KG1 (cell line): ENCODE measurements at places on chromosomes 4 and X.

GRCh38 chr4:149752729-149753128 is 62.9 kb downstream of the IQCM start:
- DNase-seq: no peak

- DNase-seq: no peak
Measured at GRCh38 chrX:150254909-150255308, 108.2 kb upstream of the MAMLD1 start.

- DNase-seq: no peak
Measured at GRCh38 chrX:147699061-147699460, 212.7 kb upstream of the FMR1 start.

- no peak for DNase-seq
Measured at GRCh38 chr4:36280555-36280954, 861 bp upstream of the DTHD1 start.

DNA sequence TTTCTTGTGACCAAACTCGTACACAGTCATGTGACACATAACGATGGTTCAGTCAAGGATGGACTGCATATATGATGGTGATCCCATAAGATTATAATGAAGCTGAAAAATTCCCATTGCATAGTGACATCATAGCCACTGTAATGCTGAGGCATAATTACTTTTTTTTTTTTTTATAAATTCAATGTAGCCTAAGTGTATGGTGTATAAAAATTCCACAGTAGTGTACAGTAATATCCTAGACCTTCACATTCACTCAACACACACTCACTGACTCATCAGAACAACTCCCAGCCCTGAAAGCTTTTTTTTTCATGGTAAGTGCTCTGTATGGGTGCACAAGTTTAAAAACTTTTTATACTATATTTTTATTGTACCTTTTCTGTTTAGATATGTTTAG is 105.0 kb downstream of the AREG start:
- no peak for DNase-seq

GRCh38 chr4:163344147-163345125 is 744 bp downstream of the NPY5R start:
- DNase-seq: no peak

- DNase-seq: no peak
Measured at GRCh38 chr4:158513256-158513655, 8.4 kb upstream of the RXFP1 start.

DNA sequence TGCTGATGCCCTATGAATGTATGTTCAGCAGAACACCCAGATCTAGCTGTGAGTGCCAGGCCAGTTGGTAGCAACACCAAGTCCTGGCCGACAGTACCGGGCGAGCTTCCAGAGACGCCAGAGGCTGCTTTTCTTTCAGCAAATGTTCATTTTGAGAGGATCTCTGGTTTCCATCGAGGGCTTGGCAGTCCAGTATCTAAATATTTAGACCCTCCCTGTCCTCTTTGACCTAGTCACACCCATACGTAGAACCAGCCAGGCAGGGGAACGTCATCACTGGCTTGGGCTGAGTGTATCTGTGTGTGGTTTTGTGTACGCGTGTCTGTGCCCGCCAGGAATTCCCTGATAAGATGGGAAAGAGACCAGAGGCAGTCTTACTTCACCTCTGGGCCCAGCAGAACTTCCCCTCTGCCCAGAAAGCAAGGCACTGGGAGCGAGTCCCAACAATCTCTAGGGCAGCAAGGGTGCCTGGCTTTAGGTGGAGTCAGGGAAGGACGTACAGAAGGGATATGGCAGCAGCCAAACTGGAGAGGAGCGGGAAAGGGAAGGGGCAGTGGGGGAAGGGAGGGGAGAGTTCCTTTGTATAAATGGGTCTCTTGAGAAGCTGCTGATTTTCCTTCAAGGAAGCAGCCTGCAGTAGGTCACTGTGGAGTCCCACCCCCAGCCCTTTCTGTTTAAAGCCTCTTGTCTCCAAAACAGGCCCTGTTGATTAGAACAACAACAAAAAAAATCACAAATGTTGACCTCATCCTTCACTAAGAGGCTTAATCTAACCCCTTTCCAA is 15.0 kb upstream of the ELF4 start:
- DNase-seq: no peak

GRCh38 chr4:110970642-110971041 is 347.8 kb upstream of the PITX2 start:
- DNase-seq: peak; percentile 11

GRCh38 chr4:38149472-38149996 is 189.3 kb downstream of the PTTG2 start:
- no peak for DNase-seq

DNA sequence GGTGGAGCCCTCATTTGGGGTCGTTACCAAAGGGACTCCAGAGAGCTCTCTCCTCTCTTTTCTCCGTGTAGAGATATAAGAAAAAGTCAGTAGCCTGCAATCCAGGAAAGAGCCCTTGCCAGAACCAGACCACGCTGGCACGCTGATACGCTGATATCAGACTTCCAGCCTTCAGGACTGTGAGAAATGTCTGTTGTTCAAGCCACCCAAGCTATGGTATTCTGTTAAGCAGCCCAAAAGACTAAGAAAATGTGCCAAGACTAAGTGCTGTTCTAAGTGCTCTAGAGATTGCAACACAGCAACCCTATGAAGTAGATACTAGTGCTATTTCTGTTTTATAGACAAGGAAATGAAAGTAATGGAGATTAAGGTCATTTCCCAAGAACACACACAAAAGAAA is 205.7 kb downstream of the CAMK2D start:
- DNase-seq: no peak

DNA sequence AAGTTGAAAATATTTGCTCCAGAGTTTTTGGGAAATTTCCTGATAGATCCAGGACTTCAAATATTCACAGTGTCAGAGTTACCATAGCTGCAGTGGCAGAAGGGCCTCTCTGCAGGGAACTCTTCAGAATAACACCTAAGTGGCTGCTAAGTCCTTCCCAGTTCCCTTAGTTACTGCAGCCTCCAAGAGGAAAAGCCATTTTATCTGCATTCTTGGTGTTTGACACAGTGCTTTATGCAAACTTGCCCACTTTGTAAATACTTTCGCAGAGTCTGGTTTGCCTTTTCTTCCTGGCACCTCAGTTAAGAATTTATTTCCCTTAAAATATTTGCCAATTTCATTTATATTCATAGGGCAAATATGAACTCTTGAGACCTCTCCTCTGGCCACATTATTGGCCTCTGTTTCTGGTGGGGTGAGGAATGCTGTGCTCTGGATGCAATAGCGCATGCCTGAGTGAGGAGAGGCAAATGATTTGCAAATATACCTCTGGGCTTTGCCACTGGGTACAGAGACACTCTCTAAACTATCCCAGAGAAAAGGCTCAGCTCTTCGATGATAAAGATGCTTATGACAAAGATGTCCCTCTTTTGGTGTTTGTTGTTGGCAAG is 566.3 kb upstream of the NR3C2 start:
- DNase-seq: no peak

DNA sequence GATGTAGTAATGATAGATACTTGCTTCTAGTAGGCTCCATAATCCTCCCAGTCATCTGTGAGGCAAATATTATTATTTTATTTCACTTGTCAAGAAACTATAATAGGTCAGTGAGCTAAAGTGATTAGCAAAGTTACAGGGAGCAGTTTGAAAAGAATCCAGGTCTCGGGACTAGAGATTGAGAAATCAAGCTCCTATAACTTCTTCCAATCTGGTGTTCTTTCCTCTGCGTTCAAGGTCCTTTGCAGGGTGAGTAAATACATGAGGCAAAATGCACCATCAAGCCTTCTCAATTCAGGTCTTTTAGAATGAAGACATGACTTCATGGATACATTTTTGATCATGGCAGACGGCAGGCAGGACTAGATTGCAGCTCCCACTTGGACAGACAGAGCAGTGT is 150.4 kb downstream of the FRAS1 start:
- DNase-seq: no peak

GRCh38 chr4:16860516-16860915 is 37.9 kb downstream of the LDB2 start:
- no peak for DNase-seq

DNA sequence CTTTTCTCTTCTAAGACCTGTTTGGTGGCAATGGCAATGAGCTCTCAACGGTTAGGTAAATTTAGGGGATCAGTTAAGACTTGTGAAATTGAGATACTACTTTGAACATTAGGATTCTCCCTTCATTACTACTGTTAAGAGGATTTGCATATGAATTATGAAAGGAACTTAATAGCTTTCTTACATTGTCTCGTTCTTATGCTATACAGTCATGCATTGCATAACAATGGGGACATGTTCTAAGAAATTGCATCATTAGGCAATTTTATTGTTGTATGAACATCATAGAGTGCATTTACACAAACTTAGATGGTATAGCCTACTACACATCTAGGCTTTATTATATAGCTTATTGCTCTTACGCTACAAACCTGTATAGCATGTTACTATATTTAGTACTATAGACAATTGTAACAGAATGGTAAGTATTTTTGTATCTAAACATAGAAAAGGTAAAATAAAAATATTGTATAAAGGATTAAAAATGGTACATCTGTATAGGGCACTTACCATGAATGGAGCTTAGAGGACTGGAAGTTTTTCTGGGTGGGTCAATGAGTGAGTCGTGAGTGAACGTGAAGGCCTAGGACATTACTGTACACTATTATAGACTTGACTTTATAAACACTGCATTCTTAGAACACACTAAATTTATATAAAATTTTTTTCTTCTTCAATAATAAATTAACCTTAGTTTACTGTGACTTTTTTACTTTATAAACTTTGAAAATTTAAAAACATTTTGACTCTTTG is 62.5 kb downstream of the PAQR3 start:
- DNase-seq: no peak

DNA sequence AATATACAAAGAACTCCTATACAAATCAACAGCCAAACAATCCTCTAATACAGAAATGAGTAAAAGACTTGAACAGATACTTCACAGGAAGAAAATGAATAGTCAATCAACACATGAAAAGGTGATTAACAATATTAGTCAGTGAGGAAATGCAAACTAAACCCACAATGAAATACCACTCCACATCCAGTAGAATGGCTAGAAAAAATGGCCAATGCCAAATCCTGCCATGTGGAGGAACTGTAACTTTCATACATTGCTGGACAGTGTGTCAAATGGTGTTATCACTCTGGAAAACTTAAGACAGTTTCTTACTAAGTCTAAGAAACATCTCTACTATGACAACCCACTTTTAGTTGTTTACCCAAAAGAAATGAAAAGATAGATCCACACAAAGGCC is 59.5 kb downstream of the NSG1 start:
- no peak for DNase-seq

GRCh38 chr4:129095811-129096454 is at the start of gene C4orf33:
Gene C4orf33 (plus strand): TSS chr4:129096152. CDS start chr4:129102611, 6,459 bp downstream.
- DNase-seq: peak; percentile 85

DNA sequence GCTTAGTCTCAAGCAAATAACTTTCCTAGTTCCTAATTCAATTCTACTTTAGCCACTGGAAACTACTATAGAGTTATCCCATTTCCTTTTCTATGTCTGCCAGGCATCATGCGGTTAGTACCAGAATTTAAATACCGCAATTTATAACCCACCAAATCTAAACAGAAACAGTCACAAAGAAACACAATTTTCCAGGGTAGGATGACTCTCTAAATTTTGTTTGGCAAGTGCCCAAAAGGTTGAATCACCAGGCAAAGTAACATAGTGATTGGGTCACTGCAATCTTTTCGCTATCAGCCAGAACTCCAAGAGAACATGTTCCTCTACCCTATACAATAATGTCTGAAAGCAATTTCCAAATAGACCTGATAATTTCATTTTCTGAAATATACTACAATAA is 240.2 kb upstream of the GRIA3 start:
- no peak for DNase-seq

- DNase-seq: no peak
Measured at GRCh38 chr4:5712931-5713330, 1.9 kb downstream of the EVC start.

DNA sequence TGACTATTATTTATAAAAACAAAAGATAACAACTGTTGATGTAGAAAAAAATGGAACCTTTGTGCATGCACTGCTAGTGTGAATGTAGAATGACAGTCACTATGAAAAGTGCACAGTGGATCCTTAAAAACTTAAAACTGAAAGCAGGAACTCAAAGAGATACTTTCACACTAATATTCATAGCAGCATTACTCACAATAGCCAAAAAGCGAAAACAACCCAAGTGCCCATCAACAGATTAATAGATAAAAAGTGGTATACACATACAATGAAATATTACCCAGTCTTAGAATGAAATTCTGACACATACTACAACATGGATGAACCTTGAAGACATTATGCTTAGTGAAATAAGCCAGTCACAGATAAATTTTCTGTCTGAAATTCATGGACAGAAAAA is 23.8 kb downstream of the CENPC start:
- DNase-seq: no peak

GRCh38 chr4:74056858-74057562 is 18.5 kb upstream of the CXCL3 start:
- DNase-seq: no peak

DNA sequence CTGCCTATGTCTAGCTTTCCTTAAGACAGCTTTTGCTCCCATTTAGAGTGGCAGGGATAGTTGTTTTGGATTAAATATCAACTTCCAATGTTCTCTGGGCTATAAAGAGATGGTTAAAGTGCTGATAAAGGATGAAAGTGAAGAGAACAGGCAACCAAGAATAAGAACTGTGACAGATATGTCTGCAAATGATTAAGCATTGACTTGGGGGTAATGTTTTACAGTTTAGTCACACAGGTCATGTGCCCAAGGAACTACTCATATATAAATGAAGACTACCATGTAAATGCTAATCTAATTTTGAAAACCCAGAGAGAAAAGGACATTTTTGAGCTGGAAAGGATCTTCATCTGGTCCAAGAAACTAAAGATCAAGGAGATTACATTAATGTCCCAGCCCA is 42.1 kb downstream of the RBMX2 start:
- no peak for DNase-seq

GRCh38 chrX:140034916-140035315 is 69.6 kb upstream of the CXorf66 start:
- no peak for DNase-seq

GRCh38 chrX:109720947-109721346 is 12.1 kb downstream of the ACSL4 start:
- no peak for DNase-seq

DNA sequence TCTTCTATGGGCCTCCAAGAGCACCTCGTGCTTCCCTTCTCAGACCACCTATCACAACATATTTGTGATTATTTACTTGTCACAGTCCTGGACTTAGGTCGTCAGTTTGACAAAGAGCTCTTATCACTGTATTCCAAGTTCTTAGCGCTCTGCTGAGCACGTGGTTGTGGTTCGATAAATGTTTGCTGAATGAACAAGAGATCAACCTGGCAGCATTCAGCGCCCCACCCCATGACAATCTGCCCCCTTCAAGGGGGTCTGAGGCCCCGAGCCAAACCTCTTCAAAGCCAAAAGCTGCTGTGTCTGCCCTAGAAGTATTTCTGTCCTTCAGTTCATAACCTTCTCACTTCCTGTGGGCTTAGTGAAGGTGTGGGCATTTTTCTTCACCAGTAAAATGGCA is 15.0 kb downstream of the RPS4X start:
- DNase-seq: no peak

DNA sequence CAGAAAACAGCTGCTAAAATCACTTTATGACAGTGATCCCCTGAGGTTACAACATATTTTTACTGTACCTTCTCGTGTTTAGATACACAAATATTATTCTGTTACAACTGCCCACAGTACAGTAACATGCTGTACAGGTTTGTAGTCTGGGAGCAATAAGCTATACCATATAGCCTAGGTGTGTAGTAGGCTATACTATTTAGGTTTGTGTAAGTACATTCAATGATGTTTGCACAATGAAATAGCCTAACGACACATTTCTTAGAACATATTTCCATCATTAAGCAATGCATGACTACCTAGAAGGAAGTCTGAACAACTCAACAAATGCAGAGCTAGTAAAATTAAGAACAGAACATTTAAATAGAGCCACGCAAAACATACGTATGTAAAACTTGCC is 112.7 kb downstream of the ZAR1 start:
- DNase-seq: no peak

- DNase-seq: no peak
Measured at GRCh38 chrX:140815868-140816267, 106.3 kb downstream of the LINC00632 start.
